ENCODE measurements at places on chromosomes 5 and 9.
A peak's percentile ranks its signal among the peaks of the same experiment; 100 is the strongest.

DNA sequence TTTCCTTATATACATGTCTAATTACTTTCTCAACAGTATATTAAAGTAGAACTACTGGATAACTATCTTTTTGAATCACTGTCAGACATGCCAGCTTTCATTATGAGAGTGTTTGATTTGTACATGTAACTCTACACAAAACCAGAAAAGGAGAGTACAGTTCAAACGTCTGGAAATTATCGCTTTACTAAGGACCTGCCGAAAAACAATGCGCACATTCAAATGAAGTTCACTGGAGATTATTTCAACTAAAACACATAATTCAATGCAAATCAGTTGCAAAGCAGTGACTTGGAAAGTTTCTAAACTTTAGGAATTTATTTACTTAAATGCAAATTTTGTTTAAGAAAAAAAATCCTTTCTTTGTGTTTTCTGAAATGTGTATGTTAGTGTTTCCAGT, 942.5 kb downstream of the EFNA5 start:
- DNase-seq, result no peak

- no peak for DNase-seq
Measured at GRCh38 chr9:20570087-20570486, 52.2 kb downstream of the MLLT3 start.

DNA sequence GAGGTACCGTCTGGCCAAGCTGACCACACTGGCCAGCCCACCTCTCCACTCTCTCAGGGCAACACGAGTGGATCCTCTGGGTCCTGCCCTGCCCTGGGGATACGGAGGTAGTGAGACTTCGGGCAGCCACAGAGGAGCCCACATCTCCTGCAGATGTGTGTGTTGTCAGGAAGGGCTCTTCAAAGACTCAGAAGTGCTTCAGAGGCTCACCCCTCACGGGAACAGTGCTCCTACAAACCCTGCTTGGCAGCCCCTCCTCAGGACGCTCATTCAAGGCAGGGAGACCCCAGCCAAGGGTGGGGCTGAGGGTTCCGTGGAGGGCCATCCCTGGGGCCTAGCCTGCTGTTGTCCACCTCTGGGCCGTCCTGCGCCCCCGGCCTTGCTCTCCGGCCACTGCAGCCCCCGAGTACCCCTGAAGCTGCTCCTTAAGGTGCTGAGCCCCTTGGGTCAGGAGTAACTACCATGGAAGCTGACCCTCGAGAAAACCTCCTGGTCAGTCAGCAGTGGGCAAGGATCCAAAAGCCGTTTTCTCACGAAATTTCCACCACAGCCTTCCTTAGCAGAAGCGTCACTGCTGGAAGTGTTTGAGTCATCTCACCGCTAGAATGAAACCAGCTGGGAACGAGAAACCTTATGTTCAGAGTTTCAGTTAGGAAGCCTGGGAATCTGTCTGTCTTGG, 23.2 kb upstream of the LRRC14B start:
- DNase-seq, result no peak

DNA sequence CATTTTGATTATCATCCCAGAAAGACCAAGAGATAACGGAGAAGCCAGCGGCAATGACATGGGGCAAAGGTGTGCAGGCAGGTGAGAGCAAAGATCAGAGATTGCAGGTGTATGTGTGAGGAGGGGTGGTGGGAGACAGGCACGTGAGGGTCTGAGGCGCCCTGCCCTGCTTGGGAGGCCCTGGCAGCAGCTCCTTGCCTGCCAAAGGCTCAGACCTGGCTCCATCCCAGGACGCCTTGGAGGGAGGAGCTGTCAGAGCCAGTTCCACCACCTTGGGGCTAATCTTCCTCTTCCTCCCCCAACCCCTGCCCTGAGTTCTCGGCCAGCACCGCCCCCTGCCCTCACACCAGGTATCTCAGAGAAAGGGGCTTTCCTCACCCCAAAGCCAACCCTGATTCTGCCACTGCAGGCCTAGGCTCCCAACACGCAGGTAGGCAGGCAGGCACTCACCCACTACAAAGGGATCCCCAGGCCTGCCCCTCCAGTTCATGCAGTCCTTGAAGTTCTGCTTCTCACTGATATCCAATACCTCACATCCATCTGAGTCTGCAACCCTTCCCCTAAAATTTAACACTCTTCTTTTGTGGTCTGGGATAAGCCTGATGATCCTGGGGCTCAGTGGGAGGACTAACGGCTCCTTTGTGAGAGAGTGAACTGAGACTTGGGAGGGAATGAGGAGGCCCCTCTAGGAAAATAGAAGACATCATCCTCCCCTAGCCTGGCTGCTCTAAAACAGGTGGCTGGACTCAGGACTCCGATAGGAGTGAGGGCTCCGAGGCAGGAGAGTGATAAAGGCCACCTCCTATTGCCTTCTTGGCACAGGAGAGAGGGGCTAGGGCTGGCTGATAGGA, 1.8 kb downstream of the AQP3 start:
- DNase-seq, result no peak

DNA sequence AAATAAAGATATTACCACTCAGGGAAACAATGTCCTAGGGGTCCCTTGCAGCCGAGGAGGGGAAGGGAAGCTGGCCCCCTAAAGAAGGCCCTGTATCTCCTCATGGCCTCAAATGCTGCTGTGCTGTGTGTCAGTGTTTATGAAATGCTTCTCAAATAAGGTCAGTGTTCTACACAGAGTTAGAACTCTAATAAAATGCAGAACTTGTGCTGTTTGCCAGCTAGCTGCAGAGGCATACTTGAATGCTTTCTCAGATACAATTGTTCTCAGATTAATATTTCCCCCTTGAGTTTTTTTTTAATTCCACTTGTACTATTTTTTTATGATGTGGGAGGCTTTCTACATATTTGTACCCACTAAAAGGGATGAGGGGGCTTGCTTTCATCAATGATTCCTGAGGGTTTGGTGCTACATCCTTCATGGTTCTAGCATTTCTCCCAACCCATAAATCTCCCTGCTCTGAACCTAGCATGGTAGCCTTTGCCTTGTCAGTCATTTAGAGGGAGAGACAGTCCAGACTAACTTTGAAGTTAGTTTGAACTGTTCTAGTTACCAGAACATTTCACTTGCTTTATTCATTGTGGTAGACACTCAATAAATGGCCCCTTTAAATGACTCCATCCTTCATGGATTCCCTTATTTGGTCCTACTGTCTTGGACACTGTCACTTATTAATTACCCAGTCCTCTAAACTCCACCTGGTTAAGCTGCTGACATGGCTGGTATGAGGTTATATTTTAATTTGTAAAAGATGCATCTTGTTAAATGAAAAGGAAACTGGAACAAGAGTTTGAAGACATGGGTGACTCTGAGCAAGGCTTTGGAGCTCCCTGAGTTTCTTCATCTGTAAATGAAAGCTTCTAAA, 12.6 kb downstream of the SLIT3 start:
- no peak for DNase-seq

GRCh38 chr5:122332599-122333555, 20.8 kb downstream of the SNCAIP start:
- no peak for DNase-seq

- DNase-seq, result no peak
Measured at GRCh38 chr5:172541099-172541772, 86.9 kb upstream of the SH3PXD2B start.

- no peak for DNase-seq
Measured at GRCh38 chr5:117456866-117457470, 882.3 kb upstream of the SEMA6A start.

DNA sequence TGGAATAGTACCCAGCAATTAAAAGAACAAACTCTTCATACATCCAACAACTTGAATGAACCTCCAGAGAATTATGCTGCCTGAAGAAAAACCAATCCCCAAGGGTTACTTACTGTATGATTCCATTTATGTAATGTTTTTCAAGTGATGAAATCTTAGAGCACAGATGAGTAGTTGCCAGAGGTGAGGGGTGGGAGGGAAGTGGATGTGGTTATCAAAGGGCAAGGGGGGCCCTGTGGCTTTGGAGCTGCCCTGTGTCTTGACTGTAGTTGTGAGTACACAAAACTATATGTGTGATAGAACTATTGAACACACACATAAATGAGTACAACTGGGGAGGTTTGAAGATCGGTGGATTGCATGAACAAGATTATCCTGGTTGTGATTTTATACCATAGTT, 115.8 kb upstream of the SLC25A48 start:
- DNase-seq, result no peak

GRCh38 chr9:121987314-121987713, 105.8 kb downstream of the TTLL11 start:
- DNase-seq, result no peak

DNA sequence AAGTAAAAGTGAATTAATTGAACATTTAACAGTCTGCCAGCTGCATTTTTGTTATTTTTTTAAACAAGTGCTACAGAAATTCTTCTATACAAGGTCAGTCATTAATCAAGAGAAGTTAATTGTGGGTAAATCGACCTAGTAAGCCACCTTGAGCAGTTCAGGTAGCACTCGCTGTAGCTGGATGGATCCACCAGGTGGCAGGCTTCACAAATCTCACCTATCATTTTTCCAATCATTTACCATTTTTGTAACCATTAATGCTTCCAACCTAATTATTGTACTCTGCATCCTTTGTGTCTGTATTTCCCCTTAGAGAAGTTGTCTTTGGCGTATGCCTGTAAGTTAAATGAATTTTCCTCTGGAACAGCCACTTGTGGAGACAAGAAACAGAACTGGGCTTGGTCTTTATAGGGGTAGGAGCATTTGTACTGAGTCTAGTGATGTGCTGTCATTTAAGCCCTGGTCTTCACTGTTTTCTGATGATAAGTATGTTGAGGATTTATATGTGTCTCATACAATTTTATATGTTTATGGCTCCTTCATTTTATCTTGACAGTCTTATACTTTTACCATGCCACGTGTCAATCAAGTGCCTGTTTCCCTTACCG, 39.5 kb downstream of the CD180 start:
- no peak for DNase-seq

- no peak for DNase-seq
Measured at GRCh38 chr9:4923580-4924544, 61.2 kb upstream of the JAK2 start.

DNA sequence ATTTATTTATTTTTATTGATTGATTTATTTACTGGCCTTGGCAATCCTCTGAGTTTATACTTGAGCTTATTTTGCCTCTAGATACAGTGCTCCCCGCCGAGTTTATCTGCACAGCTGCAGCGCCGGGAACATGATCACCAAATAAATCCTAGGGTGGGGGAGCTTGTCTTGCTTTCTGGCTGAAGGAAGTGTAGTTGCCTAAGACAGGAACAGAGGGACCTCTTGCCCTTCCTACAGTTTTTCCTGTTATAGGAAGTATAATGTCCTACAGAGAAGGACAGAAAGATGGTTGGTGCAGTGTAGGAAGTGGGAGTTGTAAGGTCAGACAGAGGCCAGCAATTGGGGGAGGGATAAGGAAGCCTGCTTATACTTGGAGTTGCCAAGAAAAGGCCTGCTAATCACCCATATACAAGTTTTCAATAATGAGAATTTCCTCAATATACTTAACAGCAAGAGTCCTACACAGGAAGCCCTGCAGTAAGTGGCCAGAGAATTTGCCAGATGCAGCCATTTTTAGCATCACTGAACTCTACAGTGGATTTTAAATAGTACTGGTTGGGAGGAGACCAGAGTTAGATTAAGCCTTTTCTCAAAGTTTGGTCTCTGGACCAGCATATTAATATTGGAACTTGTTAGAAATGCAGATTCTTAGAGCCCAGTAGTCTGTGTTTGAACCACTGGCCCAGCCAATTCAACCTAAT, 7.7 kb downstream of the AOPEP start:
- no peak for DNase-seq

DNA sequence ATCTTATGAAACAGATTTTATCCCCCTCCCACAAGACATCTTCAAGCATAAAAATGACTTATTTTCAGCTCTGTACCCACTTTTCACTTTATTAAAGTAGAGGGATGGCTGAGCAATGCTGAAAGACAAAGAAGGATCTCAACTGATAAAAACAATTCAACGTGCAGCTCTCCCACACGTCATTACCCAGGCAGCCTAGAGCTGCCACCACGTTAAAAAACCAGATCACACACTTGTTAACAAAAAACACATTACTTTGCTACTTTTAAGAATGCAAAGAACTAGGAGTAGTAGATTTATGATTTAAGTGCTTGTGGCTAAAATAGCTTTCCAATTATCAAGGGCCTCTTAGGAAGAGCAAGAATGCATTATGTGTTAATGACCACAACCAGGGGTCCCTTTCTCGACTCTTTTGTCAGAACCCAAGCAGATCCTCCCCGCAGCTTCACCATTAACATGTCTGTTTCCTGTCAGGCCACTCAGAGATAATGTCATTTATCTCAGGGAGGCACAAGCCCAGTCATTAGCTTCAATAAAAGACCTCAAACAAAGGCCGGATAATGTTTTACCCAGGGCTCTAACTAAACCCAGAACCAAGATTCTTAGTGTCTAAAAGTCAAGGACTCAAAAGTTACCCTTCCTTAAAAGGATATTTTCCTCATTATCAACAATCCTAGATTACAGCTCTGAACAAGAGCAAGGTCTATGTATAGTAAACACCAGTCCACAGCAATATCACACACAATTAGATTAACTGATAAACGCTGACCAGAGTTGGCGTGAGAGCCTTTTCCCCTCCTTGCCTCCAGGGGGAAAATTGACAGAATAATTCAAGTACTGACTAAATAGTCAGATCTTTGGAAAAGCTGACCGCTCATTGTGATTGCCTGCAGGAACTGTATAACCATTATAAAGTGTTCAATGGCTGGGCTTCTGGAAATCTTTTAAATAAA, 7.5 kb downstream of the ZNF608 start:
- no peak for DNase-seq

DNA sequence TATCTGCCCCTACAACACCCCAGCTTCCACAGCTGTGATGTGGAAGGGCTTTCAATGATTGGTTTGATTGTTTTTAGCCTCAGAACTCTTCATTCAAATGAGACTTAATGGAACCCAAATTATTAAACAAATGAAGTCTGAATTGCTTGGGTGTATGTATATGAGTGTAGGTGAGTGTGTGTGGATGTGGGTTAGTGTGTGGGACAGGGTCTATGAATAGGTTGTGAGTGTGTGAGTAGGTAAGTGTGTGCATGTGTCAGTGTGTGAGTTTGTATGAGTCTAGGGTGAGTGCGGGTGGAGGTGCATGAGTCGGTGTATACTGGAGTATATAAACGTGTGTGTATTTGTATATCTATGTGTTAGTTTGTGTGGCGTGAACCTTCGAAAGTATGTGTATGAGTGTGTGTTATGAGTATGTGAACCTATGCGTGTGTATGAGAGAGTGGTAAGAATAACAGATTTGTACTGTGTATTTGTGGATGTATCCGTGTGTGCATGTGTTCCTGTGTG, 26.9 kb downstream of the COL15A1 start:
- no peak for DNase-seq

- DNase-seq, result no peak
Measured at GRCh38 chr5:158039441-158039840, 180.5 kb upstream of the CLINT1 start.

DNA sequence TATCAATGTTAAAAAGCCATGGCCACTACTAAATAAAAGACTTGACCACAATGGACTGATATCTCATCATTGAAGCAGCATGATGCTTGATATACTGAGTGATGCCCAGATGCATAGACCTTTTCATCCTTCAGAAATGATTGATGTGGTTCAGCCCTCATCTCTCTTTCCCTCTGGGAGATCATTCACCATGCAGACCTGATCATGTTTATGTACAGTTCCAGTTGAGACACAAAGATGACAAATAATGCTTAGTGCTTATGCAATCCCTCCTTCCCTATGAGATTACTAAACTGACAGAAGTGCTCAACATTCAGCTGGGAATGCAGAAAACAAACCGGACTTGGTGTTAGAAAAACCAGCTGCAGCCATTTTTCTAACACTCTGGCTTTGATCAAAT, 91.9 kb upstream of the TLR4 start:
- no peak for DNase-seq

GRCh38 chr5:149628221-149628620, 46.9 kb downstream of the ARHGEF37 start:
- DNase-seq, result no peak

GRCh38 chr5:61598126-61598525, 266.1 kb downstream of the ZSWIM6 start:
- peak; percentile 22 for DNase-seq
